HS-5 (cell line): ENCODE measurements at places on chromosomes 12 and 14.

GRCh38 chr14:105205673-105206208 is 24.6 kb upstream of the NUDT14 start:
- no peak for DNase-seq

- no peak for DNase-seq
Observed at GRCh38 chr14:68598621-68599447, 194.0 kb downstream of the ZFP36L1 start.

DNA sequence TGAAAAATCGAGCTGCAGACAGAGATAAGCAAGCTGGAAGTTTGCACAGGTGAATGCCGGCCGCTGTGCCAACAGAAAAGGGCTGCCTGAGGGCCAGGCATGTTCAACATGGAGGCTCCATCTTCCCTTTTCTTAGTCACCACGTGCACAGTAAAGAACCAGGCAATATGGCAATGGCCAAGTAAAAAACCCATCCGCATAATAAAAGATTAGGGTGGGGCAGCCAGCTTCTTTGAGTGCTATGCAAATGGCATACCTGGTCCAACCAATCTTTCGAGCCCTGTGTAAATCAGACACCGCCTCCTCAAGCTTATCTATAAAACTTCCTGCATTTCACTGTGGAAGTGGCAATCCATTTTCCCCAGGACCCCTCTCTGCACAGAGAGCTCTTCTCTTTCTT is 16.7 kb downstream of the PNP start:
- DNase-seq: no peak

DNA sequence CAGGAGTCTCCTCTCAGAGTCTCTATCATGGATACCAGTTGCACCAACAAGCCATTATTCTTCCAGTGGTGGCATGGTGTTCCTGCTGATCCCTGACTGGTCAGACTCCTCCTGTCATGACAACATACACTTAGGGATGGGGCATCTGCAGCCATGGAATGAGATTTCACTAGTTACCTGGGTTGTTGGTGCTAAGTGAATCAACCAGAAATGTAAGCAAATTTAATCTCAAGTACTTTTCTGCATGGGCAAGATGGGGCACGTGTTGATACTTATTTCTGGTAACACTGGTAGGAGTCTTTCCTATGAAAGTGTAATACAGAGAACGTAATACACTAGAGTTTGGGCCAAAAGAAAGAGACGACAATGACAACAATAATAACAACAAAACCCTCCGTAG is 211.5 kb upstream of the FOXN3 start:
- DNase-seq: no peak

- no peak for DNase-seq
Observed at GRCh38 chr12:31985832-31986231, 26.6 kb downstream of the RESF1 start.

GRCh38 chr14:49049711-49050110 is 536.5 kb downstream of the RPS29 start:
- DNase-seq: no peak

- no peak for DNase-seq
Observed at GRCh38 chr12:96520767-96521166, 31.4 kb downstream of the CFAP54 start.

DNA sequence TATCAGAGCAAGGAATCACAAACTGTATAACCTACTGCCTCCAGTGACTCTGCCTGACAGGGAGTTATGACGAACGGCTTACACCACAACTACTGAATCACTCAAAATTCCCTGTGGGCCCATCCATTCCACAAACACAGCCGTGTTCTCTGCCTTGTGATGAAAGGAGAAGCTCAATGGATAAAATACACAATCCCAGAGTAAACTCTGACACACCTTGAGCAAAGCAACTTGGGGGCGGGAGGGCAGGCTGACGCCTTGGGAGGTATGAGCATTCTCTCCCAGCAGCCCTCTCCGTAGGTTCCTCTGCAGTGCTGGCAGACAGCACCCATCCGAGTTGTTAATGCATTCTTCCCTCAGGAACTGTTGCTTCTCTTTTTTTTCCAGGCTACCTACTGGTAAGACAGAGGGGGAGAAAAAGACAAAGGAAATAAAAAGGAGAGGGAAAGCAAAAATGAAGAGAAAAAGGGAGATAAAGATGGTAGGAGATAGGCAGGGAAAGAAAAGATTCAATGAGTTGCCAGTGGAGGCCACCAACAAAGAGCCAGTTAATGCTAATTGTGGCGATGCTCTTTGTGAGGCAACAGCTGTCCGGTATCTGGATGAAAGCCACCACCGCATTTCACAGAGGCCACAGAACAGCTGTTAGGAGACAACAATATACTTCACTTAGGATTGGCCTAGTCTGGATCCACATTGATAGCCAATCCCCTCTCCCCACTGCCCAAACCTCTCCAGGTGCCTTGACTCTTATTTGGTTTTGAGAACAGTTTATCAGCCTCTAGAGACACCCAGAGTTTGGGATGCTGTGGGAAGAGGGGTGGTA is 4.7 kb upstream of the DIO2 start:
- DNase-seq: no peak

DNA sequence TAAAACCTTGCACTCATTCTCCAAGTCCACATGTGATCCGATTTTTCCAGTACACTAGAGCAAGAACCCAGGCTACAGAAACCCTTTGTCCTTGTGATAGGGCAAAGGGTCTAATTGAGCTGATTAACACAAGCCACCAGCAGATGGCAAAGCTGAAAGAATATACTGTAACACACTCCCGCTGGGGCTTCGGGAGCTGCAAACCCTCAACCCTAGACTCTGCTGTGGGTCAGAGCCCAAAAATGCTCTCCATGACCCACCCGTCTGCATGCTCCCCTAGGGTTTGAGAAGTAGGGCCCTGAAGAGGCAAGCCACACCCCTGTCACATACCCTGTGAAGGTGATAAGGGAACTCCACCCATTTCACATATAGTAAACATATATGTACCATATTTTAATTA is 33.6 kb upstream of the PCNX1 start:
- no peak for DNase-seq

DNA sequence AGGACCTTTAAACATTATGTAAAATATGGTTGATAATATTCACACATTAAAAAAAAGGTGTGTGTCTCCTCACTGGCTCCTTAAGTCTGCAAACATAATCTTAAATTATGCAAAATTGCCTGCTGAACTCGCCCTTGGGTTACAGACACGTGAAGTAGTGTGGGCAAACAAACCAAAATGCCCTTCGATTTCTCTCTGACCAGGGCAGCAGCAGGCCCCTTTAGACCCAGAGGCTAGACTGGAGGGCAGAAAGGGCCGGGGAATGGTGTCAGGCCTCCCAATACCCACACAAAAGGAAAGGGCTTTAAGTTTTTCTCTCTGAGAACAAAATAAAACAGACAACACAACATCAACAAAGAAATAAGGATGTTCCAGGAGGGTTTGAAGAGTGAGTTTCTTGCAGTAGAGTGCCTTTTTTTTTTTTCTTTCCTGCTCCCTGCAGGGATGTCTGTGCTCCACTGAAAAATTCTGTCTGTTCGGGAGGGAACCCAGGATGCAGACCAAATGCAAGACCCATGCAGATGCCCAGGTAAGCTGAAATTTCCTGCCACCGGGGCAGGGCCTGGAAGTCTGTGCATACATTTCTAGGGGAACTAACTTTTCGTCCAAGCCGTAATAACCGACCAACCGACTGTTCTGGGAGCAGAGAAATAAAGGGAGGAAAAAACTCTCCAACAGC is 1.7 kb downstream of the TBX3 start:
- no peak for DNase-seq

DNA sequence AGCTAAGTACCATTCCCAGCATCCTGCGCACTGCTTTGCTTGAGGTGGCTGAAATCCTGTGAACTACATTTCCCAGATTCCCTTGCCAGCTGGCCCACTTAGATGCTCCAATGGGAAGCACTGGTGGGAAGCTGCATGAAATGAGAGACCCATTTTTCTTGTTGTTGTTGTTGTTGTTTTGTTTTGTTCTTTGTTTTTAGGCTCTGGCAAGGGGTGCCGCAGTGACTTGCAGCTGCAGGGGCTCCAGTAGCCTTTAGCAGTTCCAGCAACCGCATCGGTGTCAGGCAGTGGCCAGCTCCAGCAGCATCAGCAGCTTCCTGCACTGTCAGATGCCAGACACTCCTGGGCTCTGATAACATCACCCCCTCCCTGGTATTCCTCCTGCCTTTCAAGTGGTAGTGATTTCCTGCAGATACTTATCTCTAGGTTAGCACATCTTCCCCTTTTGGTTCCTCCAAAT is 8.8 kb upstream of the EGLN3 start:
- DNase-seq: no peak

GRCh38 chr12:12839873-12840579 is 26.9 kb downstream of the DDX47 start:
- peak; percentile 77 for DNase-seq

DNA sequence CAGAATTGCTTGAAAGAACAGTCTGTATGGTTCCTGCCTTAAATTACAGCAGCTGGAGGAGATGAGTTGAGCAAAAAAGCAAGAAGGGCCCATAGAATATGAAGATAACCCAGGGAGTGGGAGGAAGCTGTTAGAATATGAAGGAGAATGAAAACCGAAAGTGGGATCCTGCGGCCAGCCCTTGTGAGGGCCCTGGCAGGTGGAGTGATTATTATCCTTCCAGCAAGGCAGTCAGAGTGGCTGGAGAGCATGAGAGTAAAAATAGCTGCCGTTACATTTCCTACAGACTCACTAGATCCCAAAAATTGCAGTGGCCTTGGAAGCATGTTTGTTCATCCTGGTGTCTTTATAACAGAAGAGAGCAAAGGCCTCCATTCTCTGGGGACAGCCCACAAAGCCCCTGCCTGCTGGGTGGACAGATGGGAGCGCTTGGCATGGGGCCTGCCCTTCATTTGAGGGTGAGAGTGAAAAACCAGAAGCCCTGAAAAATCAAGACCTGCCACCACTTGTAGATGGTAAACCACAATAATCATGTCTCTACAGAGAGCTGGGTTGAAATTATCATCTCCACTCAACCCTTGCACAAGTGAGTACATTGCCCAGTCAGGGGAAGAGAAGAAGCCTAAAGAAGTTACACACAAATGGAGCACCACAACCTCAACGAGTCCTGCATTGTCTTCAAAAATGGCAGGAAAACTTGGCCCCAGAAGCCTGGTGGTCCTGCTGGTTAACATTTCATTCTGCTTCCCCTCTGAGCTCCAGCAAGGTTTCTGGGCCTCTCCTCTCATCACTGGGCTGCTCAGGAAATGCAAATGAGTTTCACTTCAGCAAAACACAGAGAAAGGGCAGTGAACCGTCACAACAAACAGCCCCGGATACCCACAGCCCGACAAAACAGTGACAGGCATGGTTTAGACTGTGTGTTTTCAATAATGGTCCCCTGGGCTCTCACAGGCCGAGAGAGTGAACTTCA is 20.5 kb downstream of the ZDHHC22 start:
- DNase-seq: no peak

DNA sequence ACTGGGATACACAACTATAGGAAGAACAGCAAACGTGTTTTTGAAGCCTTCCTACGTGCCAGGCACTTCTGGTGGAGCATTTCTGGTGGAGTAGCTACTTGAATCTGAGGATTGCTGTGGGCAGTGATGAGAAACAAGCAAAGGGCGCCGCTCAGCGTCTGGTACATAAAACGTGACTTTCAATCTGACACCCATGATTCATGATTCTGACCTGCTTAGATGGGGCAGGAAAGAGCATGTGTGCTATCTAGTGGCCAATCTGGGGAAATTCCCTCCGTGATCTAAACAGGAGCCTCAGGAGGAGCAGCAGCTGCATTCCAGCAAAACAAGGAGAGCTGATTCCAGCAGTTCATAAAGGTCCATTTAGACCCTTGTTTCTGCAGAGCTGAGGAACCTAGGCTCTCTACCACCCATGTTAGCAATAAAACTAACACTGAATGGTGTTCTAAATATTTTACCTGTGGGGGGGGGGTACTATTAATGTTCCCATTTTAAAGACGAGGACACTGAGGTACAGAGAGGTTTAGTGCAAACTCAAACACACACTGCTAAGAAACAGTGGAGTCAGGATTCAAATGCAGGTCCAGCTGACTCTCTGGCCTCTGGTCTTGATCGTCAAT is 37.8 kb downstream of the PAH start:
- peak; percentile 36 for DNase-seq

- no peak for DNase-seq
Observed at GRCh38 chr12:28248555-28249145, 58.4 kb downstream of the CCDC91 start.

DNA sequence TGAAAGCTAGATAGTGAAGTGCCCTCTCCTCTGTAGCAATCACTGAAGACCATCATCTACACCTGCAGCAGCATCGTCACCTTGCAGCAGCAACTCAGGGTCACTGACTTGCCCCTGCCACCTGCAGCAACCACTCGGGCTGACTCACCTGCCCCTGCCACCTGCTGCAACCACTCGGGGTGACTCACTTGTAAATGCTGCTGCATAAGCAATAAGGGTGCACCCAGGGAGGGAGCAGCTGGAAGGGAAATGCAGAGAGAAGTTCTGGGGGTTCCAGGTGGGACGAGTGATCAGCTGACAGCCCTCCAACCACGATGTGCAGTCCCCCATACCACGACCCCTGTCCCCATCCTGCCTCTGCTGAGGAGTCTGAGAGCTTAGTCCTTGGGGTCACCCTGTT is 357.1 kb upstream of the SFSWAP start:
- DNase-seq: no peak

DNA sequence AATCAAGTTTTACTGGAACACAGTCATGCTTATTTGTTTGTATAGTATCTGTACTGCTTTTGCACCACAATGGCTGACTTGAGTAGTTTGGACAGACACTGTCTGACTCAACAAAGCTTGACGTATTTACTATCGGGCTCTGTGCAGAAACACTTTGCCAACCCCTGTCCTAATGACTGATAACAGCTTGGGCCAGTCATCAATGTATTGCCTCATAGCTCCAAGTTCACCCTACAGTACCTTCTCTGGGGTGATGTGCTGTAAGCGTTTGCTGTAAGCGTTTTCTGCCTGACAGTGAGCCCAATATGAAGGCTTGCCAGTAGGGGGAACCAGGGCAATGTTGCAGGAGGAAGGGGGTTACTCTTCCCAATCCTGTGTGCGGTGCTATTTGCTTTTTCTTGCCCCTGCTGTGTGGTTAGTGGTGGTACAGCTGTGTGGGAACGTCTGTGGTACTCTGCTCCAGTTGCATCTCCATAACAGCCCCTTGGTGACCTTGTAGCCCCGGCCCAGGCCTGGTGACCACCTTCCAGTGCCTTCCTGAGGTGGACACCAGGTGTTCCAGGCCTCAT is 5.4 kb upstream of the CCDC177 start:
- DNase-seq: no peak
